ENCODE measurements at places on chromosomes 3 and 15.

DNA sequence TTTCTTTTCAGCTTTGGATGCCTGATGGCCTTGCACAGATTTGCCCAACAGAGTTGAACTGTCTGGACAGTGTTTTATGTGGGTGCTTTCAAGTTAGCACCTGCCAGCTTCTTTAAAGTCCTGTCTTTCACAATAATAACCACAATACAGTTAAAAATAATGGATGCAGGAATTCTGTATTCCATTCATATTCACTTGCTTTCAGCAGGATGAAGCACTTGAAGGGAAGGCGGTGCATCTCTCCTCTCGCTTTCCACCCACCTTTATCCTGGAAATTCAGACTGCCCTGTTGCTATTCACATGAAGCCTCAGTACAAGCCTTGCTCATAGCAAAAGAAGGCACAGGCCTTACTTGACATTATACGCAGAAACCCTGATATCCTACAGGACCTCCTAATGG, 26.5 kb upstream of the GYG1 start:
- DNase-seq: no peak

DNA sequence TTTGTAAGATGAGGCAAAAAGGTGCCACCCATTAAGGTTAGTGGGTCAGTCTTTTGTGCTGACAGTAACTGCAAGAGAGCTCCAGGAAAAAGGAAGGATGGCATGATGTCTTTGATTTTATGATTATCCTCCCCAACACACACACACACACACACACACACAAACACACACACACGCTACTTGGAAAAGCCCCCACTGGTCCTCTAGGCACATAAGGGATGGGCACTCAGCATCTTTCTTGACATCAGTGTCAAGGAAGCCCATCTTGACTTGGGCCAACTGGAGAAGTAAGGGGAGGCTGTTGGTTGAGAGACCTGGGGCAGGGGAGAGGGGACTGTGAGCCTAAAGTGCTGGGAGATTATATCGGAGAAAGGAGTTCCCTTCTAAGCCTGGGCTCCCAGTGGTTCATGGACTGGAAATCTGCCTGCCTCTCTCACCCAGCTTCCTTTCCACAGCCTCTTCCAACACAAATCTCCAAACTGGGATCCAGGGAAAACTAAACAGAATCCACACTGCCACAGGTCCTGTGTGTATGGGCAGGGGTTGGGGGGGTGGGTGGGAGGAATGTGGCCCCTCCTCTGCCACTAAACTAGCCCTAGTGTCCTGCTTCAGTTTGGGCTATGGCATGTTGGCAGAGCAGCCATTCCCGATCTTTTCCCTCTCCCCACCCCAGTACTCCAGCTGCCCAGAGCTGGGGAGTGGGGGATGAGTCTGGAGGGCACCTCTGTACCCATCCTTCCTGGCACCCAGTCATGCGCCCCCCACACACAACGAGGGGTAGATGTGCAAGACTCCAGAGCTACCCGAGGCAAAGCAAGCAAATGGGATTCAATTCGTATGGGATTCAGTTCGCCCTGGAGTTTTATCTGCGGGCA, 1.6 kb downstream of the AMOTL2 start:
- DNase-seq: no peak

GRCh38 chr3:5181469-5182141, 5.9 kb upstream of the EDEM1 start:
- DNase-seq: no peak

DNA sequence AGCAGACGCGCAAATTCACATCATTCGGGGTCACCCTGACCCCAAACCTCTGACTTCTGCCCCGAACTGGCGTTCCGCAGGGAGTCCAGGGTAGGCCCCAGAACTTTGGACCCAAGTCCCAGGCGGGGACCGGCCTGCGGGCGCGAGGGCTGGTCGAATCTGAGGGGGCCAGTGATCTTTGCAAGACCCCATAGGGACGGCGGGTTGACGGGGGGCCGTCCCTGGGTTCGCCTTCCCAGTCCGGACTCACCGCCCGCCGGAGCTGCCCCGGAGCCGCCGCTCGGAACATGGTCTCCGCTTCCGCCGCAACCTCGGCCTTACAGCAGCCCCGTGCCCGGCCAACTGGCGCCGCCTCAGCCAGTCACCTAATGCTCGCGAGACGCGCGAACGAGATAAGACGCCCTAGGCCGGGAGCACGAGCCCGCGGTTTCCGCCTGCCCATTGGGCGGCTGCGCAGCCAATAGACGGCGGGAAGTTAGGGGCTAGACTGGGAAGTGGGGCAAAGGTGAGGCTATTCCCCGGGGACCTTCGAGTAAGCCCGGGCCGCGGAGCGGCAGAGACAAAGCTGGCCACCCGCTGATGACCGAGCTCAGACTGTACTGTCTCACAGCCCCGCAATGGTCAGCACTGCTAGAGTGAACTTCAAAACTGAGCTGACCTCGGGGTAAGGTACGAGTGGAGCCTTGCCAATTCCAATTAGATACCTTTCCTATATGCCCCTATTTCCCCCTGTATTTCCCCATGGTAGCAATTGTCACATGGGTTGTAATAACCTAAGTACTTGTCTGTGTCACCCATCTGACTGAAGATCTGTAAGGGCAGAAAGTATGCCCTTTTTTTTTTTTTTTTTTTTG, at the start of gene ETFA:
Gene ETFA, minus strand, starts transcription at position 370 of the 854 bp plus-strand sequence. Its CDS starts 81 bp downstream, at position 289.
- DNase-seq: peak; percentile 88

DNA sequence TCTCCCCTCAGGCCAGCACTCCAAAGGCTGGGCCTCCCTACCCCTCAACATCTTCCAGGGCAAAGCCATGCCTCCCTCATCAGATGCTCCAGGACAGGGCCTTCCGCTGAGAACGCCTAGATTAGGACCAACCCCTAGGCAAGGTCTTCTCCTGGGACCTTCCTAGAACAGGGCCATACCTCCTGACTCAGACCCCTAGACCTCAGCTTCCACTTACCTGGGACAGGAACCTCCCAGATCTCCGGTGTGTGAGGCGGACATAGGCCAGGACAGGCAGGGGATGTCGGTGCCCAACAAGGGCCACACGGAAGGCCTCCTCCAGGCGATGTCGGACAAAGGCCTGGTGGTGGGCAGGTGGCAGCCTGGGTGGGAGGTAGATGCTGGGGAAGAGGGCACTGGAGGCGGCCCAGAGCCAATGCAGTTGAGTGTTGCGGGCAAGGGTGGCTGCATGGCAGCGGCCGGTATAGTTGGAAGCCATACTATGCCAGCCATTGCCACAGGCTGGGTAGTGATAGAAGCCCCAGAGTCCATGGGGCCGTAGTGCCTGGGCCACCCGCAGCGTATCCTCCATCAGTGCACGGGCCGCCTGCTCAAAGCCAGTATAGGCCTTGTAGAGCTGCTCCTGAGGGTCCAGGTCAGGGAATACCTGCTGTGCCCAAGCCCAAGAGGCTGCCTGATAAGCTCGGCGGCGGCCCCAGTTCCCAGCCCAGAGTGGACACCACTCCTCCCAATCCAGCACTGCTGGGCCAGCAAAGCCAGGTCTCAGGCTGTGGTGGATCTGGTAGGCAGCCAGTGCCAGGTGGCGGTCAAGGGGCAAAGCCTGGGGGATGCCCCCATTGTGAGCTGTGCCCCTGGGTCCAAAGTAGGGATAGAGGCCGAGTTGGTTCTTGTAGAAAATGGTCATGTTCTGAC, 2.5 kb upstream of the IFRD2 start:
- no peak for DNase-seq

DNA sequence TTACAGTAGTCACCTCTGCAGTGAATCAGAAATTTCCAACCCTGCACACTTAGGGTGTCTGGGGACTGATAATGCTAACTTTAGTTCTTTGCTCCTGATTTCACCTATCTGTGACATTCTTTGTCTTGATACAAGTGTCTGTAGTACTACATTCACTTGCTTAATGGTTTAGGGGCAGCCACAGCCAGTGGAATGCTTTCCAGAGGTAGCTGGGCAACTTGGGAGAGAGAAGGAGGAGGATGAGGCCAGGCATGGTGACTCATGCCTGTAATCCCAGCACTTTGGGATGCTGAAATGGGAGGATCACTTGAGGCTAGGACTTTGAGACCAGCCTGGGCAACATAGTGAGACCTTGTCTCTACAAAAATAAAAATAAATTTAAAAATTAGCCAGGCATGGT, 8.5 kb downstream of the BAHD1 start:
- no peak for DNase-seq

DNA sequence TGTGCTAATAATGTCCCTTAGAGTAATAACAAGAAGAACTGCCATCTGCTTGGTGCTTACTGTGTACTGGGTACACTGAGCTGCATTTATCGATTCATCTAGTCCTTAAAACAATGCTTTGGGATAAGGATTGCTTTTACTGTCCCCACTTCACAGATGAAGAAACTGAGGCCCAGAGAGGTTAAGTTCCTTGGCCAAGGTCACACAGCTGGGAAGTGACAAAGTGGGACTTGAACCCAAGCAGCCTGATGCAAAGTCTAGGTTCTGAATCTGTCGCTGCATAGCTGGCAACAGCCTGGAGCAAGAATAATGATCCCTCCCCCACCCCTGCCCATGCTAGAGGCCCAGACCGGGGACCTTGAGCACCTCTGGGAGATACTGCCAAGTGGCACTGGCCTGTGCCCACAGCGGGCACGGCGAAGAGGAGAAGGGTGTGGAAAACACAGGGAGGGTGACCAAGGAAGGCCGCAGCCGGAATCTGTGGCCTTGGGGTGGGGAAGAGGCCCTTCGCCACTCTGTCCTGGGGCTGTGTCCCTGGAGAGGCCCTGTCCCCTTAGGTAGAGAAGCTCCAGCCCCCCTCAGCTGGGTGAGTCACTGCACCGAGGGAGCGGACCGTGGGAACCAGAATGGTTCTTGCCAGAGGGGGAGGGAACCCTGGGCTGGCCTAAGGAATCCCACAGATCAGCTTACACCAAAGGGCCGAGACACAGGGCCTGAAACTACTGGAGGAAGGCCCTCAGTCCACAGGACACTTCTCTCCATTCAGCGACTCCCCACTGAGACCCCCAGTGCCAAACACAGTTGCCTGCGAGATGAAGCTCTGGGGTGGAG, 3.5 kb downstream of the PLXND1 start:
- DNase-seq: no peak

- DNase-seq: no peak
Observed at GRCh38 chr15:90338532-90338931, 13.6 kb upstream of the ZNF774 start.

- no peak for DNase-seq
Observed at GRCh38 chr15:57198654-57199291, 177.5 kb upstream of the CGNL1 start.

DNA sequence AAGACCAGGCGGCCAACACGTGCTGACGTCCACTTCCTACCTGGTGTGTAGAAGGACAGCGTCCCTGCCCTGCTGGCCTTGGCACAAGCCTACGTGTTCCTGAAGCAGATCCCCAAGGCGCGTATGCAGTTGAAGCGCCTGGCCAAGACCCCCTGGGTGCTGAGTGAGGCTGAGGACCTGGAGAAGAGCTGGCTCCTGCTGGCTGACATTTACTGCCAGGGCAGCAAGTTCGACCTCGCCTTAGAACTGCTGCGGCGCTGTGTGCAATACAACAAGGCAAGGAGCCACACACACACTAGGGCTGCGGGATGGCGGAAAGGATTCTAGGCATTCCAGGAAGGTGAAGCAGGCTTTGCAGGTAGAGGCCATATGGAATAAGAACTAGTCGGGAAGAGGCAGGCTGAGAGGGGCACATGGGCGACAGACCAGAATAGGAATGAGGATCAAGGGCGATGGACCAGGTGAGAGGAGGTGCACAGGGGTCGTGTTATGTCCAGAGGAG, 15.9 kb downstream of the CSRNP1 start:
- DNase-seq: no peak

DNA sequence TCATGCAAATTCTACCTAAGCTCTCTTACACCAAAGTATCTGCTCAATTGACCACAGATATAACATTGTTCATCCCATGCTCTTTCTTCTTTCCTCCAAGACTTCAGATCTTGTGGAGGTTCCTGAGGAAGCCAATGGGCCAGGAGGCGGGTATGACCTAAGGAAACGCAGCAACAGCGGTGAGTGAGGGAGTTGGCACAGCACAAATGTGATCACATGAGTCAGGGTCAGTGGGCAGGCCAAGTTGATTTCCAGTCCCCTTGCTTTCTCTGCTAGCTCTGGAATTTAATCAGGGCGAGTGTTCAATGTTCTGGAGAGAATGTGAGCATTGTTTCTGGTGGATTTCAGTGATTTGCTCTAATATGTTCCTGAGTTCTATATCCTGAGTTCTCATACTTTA, 112.7 kb downstream of the STAC start:
- no peak for DNase-seq

- DNase-seq: no peak
Observed at GRCh38 chr3:127307112-127307835, 19.4 kb upstream of the PRR20G start.

GRCh38 chr3:71492566-71492965, 91.0 kb downstream of the FOXP1 start:
- no peak for DNase-seq

GRCh38 chr15:99546441-99547100, 19.2 kb upstream of the MEF2A start:
- no peak for DNase-seq

DNA sequence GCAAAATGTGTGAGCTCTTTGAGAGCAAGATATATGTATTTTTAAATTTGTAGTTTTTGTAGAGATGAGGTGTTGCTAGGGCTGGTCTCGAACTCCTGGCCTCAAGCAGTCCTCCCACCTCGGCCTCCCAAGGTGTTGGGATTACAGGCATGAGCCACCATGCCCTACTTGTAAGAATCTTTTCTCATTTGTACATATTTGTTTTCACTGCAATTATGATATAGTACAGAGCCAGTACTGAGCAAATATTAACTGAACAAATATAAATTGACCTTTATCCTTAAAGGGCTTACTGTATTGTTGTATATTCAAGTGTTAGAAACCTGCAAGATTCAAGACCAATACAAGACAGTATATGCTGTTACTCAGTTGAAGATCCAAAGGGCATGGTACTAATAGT, 53.4 kb downstream of the GTF2E1 start:
- DNase-seq: no peak

DNA sequence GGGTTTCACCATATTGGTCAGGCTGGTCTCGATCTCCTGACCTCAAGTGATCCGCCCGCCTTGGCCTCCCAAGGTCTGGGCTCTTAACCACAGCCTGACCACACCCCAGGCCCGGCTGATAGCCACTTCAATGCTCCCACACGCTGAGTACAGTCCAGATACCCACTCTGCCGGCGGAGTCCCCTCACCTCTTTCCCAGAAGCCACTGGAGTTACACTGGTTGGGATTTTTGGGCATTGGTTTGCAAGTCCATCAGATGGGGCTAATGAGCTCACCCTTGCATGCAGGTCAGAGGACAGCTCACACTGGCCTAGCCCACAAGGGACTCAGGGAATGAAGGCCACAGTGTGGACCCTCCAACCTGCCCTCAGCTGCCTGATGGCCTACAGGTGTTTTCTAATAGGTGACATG, 60.1 kb downstream of the IQSEC1 start:
- no peak for DNase-seq

- no peak for DNase-seq
Observed at GRCh38 chr3:143291836-143292447, 172.4 kb downstream of the CHST2 start.

- DNase-seq: no peak
Observed at GRCh38 chr15:53559364-53560277, 199.8 kb downstream of the WDR72 start.
